Ascending aorta (tissue), 2 donors: ENCODE measurements at places on chromosomes 7 and 10.

DNA sequence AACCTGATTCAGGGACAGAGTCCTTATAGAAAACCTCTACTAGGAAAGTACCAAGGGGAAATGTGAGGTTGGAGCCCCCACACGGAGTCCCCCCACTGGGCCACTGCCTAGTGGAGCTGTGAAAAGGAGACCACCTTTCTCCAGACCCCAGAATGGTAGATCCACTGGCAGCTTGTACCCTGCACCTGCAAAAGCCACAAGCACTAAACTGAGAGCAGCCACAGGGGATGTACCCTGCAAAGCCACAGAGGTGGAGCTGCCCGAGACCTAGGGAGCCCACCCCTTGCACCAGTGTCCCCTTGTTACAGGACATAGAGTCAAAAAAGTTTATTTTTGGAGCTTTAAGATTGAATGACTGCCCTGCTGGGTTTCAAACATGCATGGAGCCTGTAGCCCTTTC, 87.2 kb upstream of the KCNMA1 start:
- no peaks in the 10 kb centered on the region for H3K36me3 ChIP-seq
- no peaks in the 10 kb centered on the region for H3K27me3 ChIP-seq
- H3K4me1 ChIP-seq: no peaks in the 10 kb centered on the region
- H3K4me3 ChIP-seq: no peak overlapping the region
- H3K27ac ChIP-seq: no peak overlapping the region
- no peak for DNase-seq

DNA sequence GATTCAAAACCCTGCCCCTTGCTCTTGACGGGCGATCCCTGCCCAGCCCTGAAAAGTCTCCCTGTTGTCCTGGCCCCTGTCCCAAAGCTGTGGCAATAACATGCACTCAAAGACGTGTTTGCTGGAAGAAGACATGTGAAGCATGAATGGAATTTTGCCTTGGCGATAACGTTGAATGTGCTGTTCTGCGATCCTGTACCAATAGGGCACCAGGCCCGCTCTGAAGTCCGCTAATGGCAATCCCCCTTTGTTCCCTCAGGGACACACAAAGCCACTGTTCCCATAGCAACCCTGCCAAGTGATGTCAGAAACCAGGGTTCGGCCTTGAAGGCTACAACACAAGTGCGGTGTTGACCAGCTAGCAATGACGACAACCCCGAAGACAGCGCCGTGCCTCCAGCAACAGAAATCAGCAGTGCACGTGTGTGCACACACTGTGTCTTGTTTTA, 284.6 kb downstream of the KLF6 start:
- H3K27ac ChIP-seq: no peak overlapping the region
- no peak for DNase-seq
- peak overlapping the region; percentile 20 for H3K4me3 ChIP-seq
- no peaks in the 10 kb centered on the region for H3K27me3 ChIP-seq

DNA sequence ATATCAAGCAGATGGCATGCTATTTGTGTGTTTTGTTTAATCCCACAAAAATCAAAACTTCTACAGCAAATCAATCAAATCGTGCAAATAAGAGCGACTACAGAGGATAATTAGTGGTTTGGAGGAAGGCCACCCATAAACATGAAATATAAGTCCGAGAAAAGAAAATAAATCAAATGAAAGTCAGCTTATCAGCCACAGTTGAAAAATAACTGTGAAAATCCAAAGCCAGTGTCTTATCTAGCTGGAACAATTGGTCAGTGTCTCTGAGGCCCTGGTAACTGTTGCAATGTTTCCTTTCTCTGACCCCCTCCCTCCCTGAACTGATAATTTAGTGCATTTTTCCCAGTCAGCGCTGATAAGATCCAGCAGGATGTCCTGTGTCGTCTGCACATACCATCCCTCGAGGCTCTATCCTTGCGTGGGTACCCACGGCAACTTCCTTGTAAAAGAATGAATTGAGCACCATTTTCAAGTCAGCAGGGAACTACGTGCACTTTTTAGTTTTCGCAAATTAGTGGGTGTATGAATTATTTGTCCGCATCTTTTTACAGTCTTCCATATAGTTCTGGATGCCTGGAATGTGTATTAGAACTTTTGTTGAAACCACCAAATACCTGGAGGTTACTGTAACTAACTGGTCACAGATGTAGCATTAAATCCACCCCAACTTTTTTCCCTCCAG, 10.8 kb upstream of the JCAD start:
- no peak overlapping the region for H3K27ac ChIP-seq
- no peaks in the 10 kb centered on the region for H3K36me3 ChIP-seq
- DNase-seq: no peak
- no peak overlapping the region for H3K4me3 ChIP-seq

DNA sequence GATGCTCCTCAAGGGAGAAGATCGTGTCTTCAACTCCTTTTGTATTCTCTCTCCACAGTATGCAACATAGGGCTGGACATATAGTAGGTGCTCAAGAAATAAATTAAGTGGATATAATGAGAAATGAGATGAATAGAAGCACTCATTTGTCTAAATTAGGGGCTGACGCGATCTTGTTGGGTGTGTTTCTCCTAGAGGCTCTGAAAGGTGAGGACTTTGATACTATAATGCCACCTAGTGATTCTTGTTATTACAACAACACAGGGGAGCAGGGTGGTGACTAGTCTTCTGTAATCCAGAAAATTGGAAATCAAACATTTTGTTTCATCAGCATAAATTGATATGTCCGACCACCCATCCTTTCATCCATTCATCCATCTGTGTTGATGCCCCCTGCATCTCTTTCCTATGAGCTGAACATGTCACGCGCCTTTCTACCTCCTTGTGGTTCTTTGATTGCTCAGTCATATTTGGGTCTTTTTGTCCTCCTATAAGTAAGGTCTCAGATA, 3.5 kb upstream of the CFAP58 start:
- peak overlapping the region; percentile 21 for H3K4me3 ChIP-seq
- DNase-seq: no peak
- H3K27ac ChIP-seq: peak overlapping the region; percentile 54
- H3K4me1 ChIP-seq: peaks cover 12% of the 10 kb centered on the region
- H3K27me3 ChIP-seq: no peaks in the 10 kb centered on the region

DNA sequence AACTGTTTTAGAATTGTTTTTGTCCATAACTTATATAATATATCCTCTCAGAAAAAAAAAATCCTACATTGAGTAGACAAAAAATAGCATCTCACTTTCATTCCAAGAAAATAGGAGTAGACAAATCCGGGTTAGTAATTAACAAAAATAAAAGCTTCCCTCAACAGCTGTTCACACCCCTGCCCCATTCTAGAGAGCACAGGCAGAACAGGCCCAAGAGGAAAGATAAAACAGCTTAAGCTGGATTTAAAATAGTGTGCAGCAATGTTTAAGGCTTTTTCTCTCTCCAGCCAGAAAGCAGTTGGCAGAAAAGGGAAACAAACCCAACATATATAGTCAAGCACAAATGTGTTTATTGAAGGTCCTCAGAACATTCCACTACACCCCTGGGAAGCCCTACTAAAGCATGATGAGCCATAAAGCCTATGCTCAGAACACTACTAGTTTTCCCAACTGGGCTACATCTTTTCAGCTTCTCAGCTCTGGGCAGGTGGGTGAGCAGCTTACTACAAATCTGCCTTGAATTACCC, 189.9 kb downstream of the MTERF1 start:
- no peaks in the 10 kb centered on the region for H3K27me3 ChIP-seq
- H3K4me3 ChIP-seq: no peak overlapping the region

DNA sequence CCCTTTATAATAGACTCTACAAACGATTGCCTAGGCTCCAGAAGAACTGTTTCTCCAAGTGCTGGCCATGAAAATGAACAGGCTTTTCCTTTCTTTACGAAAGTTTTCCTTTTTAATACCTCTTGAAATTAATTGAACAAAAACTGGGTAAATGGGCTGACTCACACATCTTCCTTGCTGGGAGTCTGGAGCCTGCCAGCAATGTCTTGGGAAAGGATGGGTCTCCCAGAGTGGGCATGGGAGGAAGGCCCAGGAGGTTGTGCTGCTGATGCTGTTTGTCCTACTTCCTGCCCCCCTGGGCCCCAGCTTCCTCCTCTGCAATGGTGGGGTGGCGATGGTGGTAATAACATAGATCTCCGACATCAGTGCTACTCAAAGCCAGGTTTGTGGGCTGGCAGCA, 174.1 kb downstream of the RPS24 start:
- no peaks in the 10 kb centered on the region for H3K36me3 ChIP-seq
- H3K4me1 ChIP-seq: peaks cover 7% of the 10 kb centered on the region
- no peak overlapping the region for H3K27ac ChIP-seq
- H3K27me3 ChIP-seq: no peaks in the 10 kb centered on the region
- no peak overlapping the region for H3K4me3 ChIP-seq

DNA sequence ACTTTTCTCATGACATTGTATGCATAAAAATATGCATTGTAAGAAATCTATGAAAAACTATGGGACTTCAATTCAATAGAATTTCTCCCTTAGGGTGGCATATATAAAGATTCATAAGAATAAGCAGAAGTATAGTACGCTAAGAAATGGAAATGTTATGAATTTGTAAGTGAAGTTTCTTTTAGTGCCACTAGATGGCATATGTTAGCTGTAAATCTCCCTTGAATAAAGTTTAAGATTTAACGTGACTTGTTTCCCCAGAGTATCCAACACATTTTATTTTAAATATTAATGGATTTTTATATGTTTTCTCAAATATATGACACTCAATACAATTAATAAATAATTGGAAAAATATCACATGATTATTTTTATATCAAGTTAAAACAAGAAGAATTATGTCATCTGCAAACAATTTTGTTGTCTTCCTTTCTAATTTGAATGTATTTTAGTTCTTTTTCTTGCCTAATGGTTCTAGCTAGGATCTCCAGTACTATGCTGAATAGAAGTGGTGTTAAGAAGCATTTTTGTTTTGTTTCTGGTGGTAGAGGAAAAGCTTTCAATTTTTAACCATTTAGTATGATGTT, 287.2 kb downstream of the HGF start:
- no peaks in the 10 kb centered on the region for H3K27me3 ChIP-seq
- H3K27ac ChIP-seq: no peak overlapping the region
- H3K4me3 ChIP-seq: no peak overlapping the region
- H3K4me1 ChIP-seq: no peaks in the 10 kb centered on the region
- no peak for DNase-seq
